ENCODE measurements at places on chromosomes 4 and X.

GRCh38 chrX:135086197-135086854 lies 34.0 kb downstream of the ETDB start:
- DNase-seq: peak; percentile 80

GRCh38 chr4:112234952-112235609 lies 3.5 kb downstream of the AP1AR start:
- peak; percentile 94 for DNase-seq

GRCh38 chr4:20652226-20652885 lies 47.9 kb upstream of the PACRGL start:
- no peak for DNase-seq

GRCh38 chrX:16797358-16797757 lies 11.1 kb downstream of the TXLNG start:
- DNase-seq: no peak

DNA sequence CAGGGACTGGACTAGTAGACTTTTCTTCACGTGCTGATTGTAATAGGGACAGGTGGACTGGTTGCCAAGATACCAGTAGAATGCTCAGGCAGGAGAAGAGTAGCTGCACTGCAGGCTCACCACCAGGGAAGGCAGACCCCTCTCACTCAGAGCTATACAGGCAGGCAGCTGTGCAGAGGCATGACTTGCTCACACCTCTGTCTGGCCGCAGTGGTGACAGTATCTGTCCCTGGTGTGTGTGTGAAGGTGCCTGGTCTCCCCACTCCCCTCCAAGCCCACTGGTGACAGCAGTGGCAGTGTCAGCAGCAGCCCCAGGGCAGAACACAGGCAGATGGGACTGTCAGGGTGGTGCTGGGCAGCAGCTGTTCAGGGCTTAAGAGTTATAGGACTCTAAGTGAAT lies 140.7 kb downstream of the RPS6KA6 start:
- no peak for DNase-seq

DNA sequence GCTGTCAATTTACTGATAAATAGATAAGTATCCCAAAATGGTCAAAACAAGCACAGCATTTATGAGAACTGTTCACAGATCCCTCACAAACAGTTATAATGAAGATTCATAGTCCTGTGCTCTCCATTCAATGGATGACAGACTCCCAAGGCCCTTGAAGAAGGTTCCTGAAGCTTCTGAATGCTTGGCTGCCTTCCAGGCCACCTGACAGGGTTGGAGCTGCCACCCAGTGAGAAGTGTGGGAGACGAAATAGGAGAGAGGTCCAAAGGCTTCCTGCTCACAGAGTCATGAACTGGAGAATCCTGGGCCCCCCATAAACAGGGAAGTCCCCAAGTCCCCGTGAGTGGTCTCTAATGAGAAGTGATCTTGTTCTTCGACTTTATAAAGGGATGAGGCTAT lies 26.0 kb upstream of the ANXA3 start:
- no peak for DNase-seq
